ENCODE measurements at places on chromosomes 2 and 18.

GRCh38 chr18:3450012-3450798 lies at the start of gene TGIF1:
Gene TGIF1, plus strand, starts transcription at chr18:3450172. Its CDS starts 318 bp downstream, at chr18:3450490.
- DNase-seq = peak; percentile 65

DNA sequence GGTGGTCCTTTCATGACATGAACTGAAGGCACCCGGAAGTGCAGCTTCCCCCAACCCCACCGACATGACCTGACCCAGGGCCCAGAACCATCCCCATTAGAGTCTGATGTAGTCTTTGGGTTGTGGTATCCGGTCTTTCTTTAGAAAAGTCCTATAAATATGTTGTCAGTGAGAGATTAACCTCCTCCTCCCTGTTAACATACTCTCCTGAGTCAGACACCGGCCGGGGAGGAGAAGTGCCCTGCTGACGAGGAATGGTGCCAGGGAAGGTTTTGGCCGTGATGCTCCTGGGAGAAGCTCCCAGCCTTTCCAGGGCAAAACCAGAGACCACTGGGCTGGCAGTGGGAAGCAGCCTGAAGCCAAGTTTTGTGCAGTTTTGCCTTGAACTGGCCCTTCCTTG lies 109.0 kb downstream of the LAMA3 start:
- no peak for DNase-seq

- DNase-seq = no peak
Measured at GRCh38 chr2:111653913-111654312, 230.1 kb downstream of the ANAPC1 start.

GRCh38 chr2:199975273-199975895 lies 20.0 kb downstream of the MAIP1 start:
- no peak for DNase-seq

GRCh38 chr2:241064008-241064801 lies 37.9 kb downstream of the MTERF4 start:
- no peak for DNase-seq

- no peak for DNase-seq
Measured at GRCh38 chr2:59191781-59192180, 950.7 kb upstream of the FANCL start.

DNA sequence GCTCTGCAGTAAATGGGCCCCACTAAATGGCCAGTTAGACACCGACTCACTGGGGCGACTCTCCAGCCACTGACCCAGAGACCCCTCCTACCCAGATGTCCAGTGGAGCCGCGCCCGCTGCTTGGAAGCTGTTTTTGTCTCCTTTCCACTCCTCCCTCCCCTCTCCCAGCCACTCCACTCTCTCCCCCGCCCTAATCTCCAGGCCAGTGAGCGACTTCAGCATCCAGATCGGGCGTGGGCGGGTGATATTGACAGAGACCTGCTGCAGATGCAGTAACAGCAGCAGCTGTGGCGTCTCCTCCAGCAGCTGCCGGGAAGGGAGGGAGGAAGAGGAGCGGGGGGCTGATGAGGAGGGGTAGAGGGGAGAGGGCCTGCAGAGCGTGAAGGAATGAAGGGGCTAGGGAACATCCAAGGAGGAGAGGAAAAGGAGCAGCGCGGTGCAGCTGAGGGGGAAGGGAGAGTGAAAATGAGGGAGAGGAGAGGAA lies at the start of gene SCN7A:
Gene SCN7A (minus strand): TSS at position 110 of the 485 bp plus-strand sequence. CDS start 16,553 bp downstream, outside the sequence.
- DNase-seq = peak; percentile 41

DNA sequence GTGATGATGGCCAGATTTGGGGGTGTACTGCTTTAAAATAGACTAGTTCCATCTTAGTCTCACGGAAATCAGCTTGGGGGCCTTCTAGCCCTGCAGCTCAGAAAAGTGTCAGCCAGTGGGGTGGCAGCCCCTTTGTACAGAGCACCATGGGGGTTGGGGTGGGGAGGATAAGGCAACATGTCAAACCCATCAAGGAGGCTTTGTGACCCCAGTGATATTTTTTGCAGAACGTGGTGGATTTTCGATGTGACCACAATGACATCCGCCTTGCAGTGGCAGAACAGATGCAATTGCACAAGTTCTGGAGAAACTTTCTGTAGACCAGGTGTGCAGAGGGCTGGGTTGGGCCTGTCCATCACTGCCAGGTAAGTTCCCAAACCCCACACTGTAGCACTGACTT lies 3.0 kb upstream of the CD8A start:
- DNase-seq = no peak

DNA sequence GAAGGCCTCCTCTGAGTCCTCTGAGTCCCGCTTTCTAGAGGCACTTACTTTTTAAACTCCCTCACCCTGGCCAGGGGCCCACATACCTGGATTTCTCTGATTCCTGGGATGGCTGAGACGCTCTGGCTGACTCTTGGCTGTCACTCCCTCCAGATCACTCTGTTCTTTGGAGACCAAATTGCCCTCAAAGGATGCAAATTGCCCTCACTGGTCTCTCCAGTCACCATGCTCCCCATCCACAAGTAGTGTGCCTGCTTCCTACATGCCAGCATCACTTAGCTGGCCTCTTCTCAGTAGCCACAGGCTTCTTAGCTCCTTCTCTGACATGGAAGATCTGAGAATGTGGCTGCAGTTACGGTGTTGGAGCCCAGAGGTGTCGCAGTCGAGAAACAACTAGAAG lies 41.3 kb upstream of the CCDC68 start:
- DNase-seq = no peak

DNA sequence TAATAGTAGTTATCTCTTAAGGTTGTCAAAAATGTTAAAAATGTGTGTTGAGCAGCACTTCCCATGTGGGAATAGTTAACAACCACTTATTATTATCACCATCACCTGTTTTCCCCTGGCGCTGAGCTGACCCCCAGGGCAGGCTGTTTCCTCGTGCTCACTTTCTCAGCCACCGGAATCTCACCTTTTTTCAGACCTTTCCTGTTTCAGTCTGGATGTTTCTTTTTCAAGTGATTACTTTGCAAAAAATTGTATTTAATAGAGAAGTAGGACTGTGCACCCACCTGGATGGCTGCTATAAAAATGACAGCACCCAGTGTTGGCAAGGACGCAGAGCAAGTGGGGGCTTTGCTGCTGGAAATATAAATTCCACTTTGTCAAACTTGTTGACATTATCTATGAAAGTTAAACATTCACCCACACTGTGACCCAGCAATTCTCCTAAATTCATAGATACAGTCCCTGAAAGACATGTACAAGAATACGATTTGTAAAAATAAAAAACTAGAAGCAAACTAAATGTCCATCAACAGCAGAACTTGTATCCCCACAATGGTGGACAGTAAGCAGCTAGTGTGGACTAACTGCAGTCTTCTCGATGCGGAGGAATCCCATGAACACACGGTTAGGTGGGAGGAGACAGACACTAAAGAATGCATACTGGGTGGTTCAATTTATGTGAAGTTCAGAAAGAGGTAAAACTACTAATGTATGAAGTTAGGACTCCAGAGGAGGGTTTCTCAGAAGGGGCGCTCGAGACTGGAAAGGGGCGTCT lies 66.5 kb downstream of the SOWAHC start:
- DNase-seq = no peak

- DNase-seq = no peak
Measured at GRCh38 chr2:110771547-110772382, 39.4 kb downstream of the ACOXL start.

- peak; percentile 13 for DNase-seq
Measured at GRCh38 chr2:130824492-130825061, 12.1 kb upstream of the ARHGEF4 start.

DNA sequence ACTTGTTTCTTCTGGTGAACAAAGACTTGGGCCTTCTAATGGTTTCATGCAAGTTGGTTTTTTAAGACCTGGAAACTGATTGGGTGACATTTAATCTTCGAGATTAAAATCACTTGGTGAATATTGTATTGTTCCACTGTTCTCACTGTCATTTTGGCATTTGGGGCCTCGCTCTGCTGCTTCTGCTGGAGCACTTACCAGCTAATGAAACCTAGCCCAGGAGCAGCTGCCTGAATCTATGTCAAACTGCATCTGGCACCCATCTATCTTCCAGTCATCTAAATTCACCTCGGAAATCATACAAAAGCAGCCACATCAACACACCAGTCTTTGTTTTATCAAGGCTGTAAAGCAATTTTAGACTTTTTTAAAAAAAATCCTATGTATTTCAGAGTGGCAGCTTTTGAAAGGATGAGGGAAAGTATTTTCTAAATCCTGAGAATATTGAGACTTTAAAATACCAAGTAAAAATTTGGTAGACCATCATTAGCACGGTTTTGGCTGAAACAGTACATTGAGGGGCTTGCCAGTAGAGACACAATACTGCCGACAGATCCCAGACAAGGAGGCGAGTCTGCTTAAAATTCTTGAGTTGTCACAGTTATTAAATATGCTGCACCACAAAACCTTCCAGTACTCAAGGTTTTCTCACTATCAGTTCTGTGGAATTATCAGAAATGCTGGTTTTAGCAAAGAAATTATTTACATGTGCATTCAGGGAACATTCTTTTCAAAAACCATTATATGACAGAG lies 26.1 kb upstream of the SERTAD2 start:
- no peak for DNase-seq

GRCh38 chr2:241914542-241914941 lies 45.0 kb downstream of the RTP5 start:
- DNase-seq = no peak

DNA sequence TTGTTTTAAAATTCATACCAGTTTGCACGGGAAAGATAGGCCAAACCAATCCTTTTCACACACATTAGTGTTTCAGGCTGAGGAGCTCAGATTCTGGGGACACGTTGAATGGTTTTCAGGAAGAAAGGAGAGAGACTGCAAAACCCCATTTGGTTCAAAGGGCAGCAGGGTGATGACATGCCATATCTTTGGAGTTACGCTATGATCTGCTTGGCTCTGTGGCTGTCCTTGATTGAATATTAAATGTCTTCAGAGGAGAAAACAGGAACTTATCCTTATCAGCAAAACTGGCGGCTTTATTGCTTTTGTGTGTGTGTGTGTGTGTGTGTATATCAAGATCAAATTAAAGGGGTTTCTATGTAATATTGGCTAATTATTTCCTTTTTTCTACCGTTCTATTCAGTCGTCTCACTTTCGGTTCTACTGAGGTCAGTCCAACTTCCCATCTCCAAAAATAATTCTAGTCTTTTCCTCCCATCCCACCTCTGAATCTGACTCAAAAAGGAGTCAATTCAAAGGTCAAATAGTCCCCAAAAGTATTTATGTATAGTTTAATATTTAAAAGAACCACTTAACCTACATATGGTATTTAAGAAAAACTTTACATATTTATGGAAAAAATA lies 292.9 kb upstream of the CCDC68 start:
- DNase-seq = no peak

GRCh38 chr2:58098254-58099095 lies 51.9 kb downstream of the VRK2 start:
- DNase-seq = no peak

DNA sequence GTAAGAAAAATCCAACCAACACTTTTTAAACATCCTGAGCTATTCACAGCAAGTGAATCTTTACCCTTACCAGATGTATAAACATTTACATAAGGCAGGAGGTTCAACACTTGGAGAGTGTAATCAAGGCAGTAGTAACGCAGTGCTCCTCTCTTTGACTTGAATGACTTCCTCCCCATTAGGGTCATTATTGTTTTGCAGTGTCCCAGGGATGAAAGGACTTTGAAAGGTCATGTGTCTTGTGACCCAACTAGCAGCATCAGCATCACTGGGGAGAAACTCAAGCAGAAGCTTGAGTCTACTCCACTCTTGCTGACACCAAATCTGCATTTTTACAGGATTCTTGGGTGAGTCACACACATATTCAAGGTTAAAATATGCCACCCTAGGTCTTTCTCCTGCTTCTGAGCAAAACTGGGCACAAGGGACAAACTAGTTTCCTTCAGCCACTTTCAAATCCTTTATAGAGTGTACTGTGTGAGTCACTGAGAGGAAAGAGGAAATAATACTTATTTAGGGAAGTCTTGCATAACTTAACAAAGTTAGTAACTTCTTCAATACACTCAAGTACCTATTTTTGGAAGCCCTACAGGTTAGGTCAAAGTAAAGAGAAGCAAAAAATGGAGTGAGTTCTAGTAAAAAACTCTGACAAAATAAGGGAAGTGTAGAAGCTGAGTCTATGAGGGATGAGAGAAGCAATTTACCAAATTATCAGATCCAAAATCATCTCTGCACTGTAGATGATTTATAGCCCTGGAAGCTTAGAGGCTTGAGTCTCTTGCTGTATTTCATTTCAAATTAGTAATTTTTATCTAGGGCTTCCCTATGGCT lies 51.0 kb upstream of the EML4 start:
- no peak for DNase-seq

DNA sequence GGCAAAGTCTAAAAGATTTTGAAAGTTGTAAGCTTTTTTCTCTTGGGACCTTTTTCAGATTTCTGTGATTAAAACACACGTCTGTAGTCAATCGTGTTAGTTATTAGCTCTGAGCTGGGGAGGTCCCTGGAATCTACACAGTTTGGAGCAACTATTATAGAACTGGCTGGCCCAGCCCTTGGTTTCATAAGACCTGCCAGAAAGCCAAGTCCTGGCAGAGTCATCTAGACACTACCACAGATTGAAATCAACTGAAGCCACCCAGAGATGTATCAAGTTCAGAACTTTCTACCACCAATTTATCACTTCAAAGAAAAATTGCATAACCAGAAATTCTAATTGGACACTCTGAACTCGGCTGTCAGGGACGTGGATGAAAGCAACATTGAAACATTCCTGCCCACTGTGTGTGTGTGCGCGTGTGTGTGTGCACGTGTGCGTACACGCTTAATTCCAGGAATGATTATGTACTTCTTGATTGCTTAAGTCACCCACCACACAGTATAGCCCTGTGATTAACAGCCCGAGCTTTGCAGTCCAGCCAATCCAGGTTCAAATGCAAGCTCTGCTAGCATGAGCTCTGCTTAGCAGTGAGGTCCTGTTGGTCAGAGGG lies 126.3 kb downstream of the TPGS2 start:
- DNase-seq = no peak

DNA sequence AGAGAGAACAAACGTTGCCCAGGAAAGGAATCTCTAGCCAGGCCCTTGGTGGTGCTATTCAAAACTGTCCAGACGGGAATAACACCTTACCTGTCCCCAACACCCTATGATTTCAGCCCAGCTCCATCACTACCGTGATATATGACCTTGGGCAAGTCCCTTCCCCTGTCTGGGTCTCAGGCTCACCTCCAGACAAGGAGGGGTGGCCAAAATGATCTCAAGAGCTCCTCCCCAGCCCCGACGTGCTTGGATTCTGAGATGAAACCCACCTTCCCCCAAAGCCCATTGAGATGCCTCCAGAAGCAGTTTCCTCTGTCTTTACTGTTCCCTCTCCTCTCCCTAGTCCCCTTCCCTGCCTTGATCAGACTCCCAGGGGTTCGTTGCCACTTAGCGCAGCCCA lies 1.5 kb downstream of the KCNK3 start:
- no peak for DNase-seq

GRCh38 chr18:3092727-3093126 lies 79.8 kb upstream of the LPIN2 start:
- no peak for DNase-seq

DNA sequence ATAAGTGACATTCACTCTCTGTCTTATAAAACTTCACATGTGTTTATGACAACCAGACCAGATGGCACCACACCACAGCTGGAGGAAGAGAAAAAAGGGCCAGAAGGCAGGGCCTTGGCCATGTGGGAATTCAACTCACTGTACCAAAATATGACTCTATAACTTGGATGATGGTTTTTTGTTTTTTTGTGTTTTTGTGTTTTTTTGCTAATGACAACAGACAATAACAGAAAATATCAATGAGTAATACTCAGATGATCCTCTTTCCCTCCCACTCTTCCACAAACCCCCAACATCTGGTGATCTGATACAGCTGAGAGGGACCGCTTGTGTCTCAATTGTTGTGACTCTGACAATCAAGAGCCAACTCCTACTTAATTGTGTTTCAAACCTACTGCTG lies 12.4 kb downstream of the NMI start:
- no peak for DNase-seq

- DNase-seq = no peak
Measured at GRCh38 chr18:61870151-61870550, 22.7 kb downstream of the RNF152 start.

- no peak for DNase-seq
Measured at GRCh38 chr18:49238433-49239042, 221.9 kb downstream of the DYM start.
